ENCODE measurements at places on chromosomes 13 and 19.

GRCh38 chr13:112603641-112604225 is 15.8 kb upstream of the TUBGCP3 start:
- DNase-seq = no peak

GRCh38 chr13:21579754-21580316 is 24.1 kb downstream of the MICU2 start:
- DNase-seq = no peak

DNA sequence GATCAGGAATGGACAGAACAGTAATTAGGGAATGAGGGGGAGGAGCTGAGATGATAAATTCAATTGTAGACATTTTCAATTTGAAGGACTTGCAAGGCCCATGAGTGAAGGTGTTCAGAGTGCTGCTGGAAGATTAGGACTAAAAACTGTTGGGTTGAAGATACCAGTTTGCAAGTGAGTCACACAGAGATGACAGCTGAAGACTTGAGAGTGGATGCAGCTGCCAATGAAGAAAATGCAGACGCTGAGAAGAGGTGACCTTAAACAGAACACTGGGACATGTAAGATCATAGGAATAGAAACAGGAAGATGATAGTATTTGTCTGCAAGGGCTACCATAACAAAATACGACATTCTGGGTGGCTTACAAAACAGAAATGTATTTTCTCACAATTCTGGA is 1716.5 kb upstream of the SLC10A2 start:
- DNase-seq = no peak

GRCh38 chr13:70490320-70490935 is 382.2 kb upstream of the KLHL1 start:
- DNase-seq = no peak

DNA sequence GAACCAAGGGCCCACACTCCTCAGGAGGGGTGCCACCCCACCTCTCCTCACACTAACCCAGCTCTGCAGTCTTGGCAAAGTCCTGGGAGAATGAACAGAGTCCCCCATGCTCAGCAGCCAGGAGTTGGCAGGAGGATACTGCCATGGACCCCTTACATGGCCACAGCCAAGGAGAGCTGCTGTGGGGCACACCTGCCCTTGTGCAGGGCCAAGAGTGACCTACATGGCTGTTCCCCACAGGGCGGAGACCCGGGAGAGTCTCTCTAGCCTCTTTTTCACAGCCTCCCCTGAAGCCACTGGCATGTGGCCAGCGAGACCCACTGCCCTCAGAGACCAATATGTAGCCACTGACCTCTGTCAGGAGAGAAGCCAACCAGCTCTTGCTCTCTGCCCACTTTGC is 45.9 kb upstream of the VSTM2B start:
- DNase-seq = no peak

GRCh38 chr13:26722321-26722720 is 38.3 kb downstream of the GPR12 start:
- no peak for DNase-seq
